ENCODE measurements at places on chromosomes 3 and 15.

DNA sequence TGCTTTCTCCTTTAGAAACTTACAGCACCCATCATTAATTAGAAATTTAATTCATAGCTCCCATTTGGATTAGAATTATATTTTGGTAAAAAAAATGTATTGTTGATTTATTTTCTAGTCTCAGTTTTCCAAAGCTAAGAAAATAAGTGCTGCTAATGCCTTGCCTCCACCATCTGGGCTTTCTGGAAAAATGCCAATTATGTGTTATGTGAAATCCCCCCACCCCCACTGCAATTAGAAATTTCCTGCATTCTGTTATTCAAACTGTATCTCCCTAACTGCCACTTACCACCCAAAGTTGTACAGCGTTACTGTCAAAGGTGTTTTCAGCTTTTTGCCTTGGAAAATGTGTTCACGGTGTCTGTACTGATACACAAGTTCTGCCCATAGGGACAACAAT lies 617.2 kb upstream of the UBE2E2 start:
- DNase-seq = no peak

GRCh38 chr3:6736836-6737629 lies 123.9 kb upstream of the GRM7 start:
- no peak for DNase-seq

GRCh38 chr15:31262901-31263671 lies 63.5 kb upstream of the KLF13 start:
- DNase-seq = no peak

DNA sequence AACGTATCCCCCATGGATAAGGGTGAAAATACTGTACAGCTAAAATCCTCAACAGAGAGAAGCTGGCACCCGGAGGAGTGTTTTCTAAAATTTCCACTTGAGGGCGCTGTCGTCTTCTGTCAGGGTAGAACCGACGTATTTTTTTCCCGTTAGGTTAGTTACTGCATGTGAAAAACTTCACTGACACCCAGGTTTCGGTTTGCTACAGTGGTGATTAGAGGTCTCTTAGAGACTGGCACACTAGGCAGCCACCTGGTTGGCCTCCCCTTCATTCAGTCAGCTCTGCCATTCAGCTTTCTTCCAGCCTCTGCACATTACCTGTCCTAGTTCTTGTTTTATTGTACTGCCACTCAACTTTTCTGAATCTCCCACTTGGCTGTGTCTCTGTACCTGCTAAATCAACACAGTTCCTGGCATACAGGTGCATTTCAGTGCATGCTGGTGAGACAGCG lies 18.4 kb downstream of the CCK start:
- peak; percentile 71 for DNase-seq

- no peak for DNase-seq
Observed at GRCh38 chr15:101210466-101210865, 41.4 kb downstream of the CHSY1 start.

GRCh38 chr3:141722081-141722480 lies 16.0 kb upstream of the RNF7 start:
- DNase-seq = no peak

GRCh38 chr3:88773766-88774165 lies 333.7 kb upstream of the EPHA3 start:
- no peak for DNase-seq

GRCh38 chr3:186172353-186172752 lies 63.5 kb upstream of the ETV5 start:
- no peak for DNase-seq

DNA sequence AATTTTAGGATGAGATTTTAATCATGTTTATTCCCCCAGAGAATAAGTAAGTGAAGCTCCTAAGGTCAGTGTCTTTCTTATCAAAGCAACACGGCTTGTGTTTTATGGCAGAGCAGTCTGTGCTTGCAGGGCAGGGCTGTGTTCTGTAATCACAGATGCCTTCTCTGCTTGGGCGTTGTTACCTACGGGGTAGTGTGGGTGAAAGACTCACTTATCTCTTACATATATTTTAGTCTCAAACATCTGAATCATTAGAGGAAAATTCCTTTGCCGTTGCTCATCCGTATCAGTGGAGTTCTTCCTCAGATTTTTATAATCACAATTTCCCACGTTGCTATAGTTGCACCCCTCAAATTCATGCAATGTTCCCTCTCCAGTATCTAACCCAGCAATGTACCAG lies 271.7 kb upstream of the MEIS2 start:
- no peak for DNase-seq

GRCh38 chr15:26157081-26157480 lies 294.0 kb upstream of the ATP10A start:
- no peak for DNase-seq

- DNase-seq = no peak
Observed at GRCh38 chr3:108079877-108080276, 11.0 kb downstream of the CD47 start.

GRCh38 chr3:17456046-17456445 lies 286.4 kb downstream of the TBC1D5 start:
- DNase-seq = no peak

DNA sequence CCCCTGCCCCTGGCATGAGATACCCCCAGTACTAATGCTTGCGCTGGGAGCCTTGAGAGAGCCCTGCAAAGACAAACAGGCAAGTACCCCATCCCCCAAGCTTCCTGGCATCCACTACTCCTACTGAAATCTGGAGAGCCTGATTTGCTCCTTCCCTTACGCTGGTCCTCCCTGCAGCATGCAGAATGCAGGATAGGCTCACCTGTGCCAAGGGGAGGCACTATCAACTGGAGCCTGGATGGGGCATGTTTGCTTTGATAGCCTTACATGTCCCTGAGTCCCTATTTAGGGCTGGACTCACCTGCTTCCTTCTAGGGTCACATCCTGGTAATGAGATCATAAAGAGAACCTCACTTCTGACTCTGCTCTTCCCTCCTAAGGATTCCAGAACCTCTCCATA lies 42.9 kb downstream of the RAB11A start:
- DNase-seq = no peak

- no peak for DNase-seq
Observed at GRCh38 chr3:21745966-21746365, 5.0 kb downstream of the ZNF385D start.

DNA sequence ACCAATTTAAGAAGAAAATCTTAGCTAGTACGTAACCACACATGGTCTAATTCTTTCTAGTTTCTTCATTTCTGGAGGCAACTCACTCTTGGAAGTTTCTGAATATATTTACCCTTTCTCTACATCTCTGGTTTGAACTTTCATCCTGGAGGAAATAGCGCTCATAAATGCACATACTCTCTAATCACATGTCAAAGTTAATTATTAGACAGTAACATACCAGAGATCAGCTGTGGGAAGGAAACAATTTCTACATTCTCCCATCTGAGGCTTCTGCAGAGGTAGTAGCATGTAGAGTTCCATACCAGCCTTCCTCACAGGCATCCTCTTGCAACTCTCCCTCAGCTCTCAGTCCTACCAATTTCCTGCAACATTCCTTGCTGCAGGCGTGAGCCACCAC lies 132.5 kb downstream of the RBPMS2 start:
- DNase-seq = no peak

GRCh38 chr3:7646851-7647250 lies 785.9 kb downstream of the GRM7 start:
- DNase-seq = no peak

GRCh38 chr3:195221876-195222617 lies 48.9 kb downstream of the XXYLT1 start:
- no peak for DNase-seq

DNA sequence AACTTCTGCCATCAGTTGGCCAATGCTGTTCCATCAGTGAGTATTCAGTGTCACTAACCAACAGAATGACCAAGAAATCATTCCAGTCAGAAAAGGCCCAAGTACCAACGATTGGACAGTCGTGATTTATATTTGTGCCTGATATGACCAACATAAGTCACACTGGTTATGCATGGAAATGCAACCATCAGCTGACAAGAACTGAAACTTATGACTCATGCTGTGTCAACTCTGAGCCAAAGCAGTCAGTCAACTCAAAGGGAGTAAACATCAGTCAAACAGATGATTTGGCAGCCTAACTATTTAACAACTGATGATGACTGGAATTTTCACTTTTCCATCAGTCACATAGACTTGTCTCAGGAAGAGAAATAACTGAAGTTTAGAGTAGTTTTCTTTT lies 142.4 kb downstream of the ANXA2 start:
- no peak for DNase-seq

DNA sequence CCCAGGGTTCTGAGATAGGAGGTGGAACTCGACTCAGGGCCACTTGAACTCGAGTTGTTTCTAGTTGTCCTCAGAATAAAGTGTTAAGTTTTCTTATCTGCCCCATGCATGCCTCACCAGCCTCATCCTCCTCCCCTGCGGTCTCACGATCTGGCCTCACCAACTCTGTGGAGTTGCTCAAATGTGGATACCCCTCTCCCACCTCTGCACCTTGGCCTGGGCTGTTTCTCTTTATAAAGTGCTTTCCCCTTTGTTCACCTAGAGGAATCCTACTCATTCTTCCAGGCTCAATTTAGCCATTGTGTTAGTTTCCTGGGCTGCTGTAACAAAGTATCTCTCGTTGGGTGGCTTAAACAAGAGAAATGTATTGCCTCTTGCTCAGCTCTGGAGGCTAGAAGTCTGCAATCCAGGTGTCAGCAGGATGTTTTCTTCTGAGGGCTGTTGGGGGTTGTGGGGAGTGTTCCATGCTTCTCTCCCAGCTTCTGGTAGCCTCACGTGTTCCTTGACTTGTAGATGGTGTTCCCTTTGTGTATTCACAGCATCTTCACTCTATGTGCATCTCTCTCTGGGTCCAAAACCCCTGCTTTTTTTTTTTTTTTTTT lies 100.7 kb downstream of the MEX3B start:
- no peak for DNase-seq

GRCh38 chr3:64890006-64890405 lies 202.2 kb upstream of the ADAMTS9 start:
- DNase-seq = peak; percentile 70

- no peak for DNase-seq
Observed at GRCh38 chr3:85254738-85255137, 295.9 kb downstream of the CADM2 start.

DNA sequence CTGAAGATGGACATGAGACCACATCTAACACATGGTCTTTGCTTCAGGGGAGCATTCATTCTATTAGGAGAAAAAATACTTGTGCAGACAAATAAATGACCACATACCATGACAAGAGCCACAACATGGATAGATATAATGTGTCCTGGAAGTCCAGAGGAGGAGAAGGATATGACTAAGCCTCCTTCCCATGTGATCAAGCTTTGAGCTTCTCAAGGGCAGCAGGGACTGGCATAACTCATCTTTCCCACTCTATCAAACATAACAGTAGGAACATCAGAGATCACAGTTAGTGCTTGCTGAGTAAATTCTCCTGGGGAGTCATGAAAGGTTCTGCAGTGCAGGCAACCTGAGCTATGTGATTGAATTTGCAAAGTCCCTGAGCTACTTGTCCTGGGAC lies 86.0 kb upstream of the LPP start:
- DNase-seq = no peak

DNA sequence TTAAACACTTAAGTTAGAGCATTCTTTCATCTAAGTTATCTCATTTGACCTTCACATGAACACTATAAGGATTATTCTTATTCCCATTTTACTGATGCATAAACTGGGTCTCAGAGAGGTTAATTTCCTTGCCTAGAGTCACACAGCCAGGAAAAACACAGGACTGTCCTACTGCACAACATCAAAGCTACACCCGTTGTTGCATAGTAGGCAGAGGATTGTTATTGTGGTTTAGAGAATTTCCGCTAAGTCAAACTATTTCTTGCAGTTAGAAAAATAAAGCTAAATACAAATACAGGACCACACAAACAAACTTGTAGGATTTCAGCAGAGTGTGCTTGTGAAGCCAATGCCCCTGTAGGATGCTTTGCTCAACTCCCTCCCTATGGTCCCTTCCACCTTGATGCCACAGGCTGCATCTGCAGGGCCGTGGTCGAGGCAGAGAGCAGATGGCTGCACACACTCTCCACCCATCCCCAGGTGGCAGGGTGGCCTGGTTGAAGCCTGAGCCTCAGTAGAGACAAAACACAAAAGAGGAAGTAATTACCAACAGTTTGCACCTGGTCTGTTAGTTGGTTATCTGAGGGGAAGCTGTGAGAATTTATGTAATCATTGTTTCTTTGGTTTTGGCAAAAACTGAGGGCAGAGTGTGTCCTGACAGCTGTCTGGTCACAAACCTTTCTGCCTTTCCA lies 41.1 kb upstream of the SKOR1 start:
- DNase-seq = no peak

DNA sequence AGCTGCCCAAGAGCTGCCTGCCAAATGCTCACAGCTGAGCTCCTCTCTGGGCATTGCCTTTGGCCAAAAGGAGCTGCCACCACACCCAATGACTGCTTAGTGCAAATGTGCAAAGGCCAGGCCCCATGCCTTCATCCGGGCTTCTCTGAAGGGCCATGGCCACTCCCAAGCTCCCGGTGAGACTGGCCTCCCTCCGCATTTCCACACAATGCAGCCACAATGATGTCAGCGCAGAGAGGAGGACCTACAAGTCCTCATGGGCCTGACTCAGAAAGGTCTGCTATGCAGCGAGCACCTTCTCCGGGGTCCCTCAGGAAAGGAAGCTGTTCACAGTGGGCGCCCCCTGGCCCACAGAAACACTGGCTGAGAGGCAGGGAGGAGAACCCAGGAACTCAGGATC lies 12.7 kb downstream of the OXTR start:
- no peak for DNase-seq

DNA sequence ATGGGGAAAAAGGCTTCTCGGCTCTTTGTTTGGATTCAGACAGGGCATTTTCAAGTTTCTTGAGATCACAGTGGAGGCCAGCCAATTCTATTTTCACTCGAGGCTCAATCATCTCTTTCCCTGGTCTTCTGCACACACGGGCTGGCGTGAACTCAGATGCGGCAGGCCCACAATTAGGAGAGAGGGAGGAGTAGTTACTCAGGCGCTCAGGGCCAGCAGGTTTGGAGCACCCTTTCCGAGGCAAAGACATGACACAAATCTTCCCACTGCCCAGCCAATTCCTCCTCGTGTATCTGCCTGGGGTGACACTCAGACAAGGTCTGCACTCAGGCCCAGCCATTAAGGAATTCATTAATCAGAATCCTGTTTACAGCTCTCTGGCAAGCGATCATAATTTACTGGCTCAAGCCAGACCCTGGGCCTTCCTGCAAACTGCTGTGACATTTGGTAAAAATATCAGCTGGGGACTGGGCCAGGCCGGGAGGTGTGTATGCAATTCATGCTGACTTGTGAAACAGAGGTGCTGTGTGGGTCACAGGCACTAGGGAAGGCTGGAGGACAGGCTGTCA lies 68.1 kb upstream of the TLE3 start:
- peak; percentile 67 for DNase-seq

- no peak for DNase-seq
Observed at GRCh38 chr3:49124991-49125670, 4.5 kb upstream of the USP19 start.

DNA sequence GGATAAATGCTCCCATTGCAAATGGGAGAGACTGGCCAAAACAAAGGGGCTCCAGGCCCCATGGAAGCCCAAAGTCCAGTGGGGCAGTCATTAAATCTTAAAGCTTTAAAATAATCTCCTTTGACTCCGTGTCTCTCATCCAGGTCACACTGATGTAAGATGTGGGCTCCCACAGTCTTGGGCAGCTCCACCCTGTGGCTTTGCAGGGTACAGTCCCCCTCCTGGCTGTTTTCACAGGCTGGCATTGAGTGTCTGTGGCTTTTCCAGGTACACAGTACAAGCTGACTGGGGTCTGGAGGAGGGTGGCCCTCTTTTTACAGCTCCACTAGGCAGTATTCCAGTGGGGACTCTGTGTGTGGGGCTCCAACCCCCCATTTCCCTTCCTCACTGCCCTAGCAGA lies 45.9 kb downstream of the NIPA2 start:
- DNase-seq = no peak
